ENCODE measurements at places on chromosomes 5 and 9.

GRCh38 chr9:126113756-126114408, 212.7 kb upstream of the MVB12B start:
- DNase-seq: no peak

DNA sequence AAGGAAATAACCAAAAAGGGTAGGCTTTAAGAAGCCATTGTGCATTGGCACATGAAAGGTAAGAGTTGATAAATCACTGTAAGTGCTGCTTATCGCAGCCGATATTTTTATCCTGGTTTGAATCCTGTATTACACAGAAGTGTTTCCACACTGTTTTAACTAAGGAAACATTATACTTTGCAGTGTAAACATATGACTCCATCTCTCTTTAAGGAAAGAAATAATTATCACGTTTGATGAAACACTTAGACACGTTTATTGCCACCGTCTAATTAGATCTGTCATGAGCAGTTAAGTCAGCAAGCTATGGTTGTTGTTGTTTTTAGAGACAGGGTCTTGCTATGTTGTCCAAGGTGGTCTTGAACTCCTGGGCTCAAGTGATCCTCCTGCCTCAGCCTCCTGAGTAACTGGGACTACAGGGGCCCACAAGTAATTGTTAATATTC, 85.7 kb upstream of the TNFAIP8 start:
- DNase-seq: no peak

DNA sequence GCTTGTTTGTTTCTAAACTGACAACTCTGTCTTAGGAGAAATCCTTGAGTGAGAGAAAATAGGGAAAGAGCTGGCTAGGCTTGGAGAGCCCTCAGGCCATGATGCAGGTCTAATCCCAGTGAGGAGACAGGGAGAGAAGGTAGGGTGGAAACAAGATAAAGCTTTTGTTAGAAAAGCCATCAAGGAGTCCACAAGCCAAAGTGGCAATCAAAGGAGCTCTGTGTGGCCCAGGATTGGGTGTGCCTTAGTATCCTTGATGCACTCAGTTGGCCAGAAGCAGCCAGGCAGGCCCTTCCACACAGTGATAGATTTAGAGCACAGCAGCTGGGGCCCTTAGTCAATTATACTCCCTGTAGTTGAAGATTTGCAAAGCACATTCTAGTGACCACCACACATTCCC, 73.9 kb downstream of the ALDH7A1 start:
- DNase-seq: no peak

- DNase-seq: no peak
These were observed 16.3 kb downstream of the ECPAS start for GRCh38 chr9:111467778-111468367.

DNA sequence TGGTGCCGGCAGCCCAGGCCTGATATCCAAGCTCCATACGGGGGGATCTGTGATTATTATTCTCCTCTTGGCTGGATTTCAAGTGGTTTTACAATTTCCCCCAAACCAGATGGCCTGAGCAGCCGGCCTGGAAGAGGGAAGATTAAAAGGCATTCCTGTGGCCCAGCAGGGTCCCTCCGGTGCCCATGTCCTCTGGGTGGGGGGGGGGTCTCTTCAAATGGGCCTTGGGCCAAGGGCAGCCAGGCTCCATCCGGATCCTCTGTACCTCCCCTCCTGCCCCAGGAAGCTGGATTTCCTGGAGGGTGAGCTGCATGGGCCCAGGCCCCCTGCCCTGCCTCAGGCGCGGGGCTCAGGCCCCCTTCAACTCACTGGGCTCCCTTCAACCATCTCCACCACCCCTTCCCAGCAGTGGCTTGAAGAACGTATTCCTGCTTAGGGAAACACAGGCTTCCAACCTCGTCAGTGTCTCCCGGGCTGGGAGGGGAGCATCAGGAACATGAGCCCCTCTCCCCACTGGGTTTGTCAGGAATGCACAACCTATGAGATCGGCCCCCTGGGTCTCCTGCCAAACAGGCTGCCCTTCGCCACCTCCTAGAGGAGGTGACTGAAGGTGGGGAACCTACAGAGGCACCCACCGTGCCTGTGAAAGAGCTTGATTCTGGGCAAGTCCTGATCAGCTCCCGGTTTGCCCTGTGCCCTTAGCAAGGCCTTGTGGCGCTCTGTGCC, 62.9 kb upstream of the ORM1 start:
- no peak for DNase-seq

Data from fibroblast of mammary gland (primary cell).